ENCODE measurements at places on chromosomes 6 and 20.

GRCh38 chr6:49645139-49645538 is 8.5 kb upstream of the RHAG start:
- DNase-seq, result no peak

GRCh38 chr20:9293145-9293544 is 221.2 kb upstream of the LAMP5 start:
- DNase-seq, result no peak

GRCh38 chr6:116173928-116174327 is 48.0 kb upstream of the COL10A1 start:
- no peak for DNase-seq

GRCh38 chr6:33827546-33828451 is 24.0 kb upstream of the MLN start:
- no peak for DNase-seq

DNA sequence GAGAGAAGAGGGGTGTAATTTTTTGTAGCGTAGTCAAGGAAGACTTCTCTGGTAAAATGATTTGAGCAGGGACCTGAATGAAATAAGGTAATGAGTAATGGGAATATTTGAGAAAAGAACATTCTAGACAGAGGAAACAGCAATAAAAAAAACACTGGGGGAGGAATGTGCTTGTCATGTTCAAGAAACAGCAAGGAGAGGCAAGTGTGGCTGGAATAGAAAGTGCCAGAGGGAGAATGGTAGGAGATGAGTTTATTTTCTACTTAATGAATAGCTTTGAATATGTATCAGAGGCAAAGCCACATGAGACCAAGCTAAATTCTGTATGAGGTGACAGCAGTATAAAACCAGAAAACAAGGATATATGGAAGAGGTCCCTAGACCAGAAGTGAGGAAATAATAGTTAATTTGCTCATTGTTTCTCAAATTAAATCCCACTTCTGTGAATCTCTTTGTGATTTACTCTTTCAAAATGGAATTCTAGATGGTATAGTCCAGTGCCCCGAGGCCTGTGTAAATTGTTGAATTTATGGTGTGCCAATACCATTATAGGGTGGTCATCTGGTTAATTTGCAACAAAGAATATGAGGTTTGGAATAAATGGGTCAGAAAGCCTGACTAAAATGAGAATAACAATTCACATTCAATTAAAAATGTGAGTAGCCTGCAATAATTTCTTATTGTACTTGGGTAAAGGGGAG is 170.2 kb downstream of the CDKAL1 start:
- DNase-seq, result peak; percentile 20

DNA sequence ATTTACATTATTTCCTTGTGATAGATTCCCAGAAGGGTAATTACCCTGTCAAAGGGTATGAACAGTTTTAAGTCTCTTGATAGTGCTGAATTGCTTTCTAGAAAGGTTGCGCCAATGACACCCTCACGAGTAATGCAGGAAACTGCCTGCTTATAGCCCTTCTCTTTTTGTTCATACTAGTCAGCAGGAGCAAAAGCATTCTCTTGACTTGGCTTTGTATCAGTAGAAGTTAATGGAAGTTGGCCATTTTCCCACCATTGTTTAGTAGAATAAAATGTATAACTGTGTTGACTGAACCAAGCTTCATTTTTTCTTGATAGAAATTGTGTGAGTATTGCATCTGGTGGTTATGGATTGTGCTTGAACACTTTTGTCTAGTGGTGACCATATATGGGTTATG is 100.1 kb downstream of the FARS2 start:
- no peak for DNase-seq

- DNase-seq, result no peak
These were observed 65.0 kb upstream of the ASCC3 start for GRCh38 chr6:100946021-100946540.

GRCh38 chr6:166626177-166627032 is 646 bp downstream of the RPS6KA2 start:
- peak; percentile 54 for DNase-seq

DNA sequence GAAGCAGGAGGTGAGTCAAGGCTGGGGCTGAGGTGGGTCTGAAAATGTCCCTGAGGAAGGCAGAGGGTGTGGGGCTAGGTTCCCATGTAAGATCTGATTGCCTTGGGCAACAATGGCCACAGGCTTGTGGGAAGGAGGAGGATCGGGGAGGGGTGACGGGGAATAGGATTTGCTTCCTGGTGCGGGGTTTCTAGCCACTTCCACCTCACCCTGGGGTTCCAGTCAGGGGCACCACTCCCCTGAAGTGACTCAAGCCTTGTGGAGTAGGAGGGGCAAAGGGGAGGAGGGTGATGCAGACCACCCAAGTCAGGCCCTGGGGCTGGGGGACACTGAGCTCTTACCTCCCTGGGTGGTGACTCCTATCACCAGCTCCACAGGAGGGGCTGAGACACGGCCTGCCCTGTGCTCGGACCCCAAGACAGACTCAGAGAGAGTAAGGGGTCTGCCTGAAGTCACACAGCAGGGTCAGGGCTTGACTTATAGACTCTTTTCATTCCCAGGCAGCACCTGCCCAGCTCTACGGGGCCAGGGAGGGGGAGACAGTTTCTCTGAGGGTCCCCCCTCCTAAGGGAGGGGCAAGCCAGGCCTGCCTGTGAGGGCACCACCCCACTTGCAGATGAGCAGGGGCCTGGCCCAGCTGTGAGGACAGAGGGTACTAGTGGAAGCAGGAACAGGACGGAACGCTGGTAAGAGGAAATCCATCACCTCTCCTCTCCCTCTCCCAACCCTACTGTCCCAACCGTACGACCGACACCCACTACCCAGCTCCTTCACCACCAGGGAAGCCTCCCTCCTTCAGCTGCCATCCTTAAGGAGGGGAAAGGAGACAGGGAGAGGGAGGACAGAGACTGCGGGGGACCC is 12.4 kb upstream of the SPDEF start:
- no peak for DNase-seq

- DNase-seq, result no peak
These were observed 26.8 kb downstream of the FBXL4 start for GRCh38 chr6:98920904-98921431.

DNA sequence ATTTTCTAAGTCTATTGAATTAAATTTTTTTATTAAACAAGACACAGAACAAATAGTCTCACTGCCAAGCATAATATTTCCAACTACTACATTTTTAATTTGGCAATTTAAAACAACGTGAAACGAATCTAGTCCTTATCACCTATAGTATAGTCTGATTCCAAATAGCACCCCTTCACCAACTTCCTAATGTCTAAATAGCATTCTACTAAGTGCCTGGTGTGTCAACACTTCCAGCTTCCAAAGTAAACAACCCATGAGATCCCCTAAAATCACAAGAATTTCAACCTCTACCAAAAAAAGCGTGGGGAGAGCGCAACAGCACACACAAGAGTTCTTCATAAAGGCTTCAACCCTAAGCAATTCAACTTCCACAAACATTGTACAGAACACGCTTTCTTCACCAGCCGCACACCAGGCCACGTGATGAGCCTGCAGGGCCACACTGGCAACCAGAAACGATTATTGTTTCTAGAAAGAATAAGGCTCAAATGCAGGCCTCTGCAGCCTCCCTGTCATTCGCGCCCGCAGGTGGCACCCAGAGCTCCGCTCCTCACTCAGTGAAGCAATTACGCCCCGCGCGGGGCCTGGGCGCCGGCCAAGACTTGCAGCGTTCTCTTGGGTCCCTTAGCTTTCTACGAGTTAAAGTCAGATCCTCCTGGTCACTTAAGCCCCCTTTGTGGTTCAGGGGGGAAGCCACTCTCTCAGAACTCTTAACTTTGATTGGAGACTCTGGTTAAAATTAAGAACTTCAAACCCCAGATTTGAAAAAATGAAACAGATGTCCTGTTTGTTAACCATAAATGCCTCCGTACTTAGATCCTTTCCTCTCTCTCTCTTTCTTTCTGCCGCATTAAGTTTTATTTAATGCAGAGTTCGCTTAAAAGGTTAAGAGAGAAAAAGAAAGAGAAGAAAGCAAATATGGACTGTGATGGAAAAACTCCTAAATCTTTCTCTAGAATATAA is 18.3 kb downstream of the SIM1 start:
- no peak for DNase-seq

- DNase-seq, result no peak
These were observed 249.7 kb downstream of the GMPR start for GRCh38 chr6:16487996-16488674.

- no peak for DNase-seq
These were observed 24.1 kb downstream of the CFAP61 start for GRCh38 chr20:20076297-20077065.

- no peak for DNase-seq
These were observed 18.3 kb upstream of the SLC17A5 start for GRCh38 chr6:73671911-73672685.

GRCh38 chr20:9338101-9338500 is 176.3 kb upstream of the LAMP5 start:
- DNase-seq, result no peak

- DNase-seq, result no peak
These were observed 65.1 kb upstream of the TOP1 start for GRCh38 chr20:40963505-40963845.

DNA sequence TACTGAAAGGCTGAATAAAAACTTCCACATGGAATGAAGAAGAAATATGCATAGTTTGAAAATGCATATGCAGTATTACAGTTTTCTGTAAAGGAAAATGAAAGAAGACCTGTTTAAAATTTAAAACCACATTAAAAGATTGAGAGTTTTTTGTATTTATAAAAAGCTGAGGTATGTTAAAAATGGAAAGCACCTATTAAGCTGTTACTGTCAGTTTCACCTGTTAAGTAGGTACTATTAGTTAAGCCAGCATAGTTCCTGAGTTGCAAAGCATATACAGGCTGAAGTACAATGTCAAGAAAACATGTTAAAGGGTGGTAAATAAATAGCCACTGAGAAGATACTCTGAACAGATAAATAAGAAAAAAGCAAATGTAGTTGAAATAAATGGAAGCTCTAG is 69.9 kb downstream of the ATXN1 start:
- no peak for DNase-seq

DNA sequence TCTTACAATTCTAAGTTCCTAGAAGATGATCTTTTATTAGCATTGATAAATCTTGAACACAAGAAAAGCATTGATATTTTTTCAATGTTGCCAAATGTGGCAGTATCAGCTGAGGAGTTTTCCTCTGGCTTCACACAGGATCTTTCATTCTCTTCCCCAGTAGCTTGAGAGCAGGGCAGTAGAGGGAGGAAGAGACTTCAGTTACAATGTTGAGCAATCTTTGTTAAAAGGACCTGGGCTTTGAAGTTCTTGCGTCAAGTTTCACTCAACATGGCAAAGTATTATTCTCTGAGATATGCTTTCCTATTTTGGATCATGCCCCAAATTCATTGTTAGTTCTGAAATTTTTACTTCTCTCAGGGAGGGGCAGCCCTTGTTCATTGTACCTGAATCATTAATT is 238.0 kb downstream of the COL12A1 start:
- no peak for DNase-seq

DNA sequence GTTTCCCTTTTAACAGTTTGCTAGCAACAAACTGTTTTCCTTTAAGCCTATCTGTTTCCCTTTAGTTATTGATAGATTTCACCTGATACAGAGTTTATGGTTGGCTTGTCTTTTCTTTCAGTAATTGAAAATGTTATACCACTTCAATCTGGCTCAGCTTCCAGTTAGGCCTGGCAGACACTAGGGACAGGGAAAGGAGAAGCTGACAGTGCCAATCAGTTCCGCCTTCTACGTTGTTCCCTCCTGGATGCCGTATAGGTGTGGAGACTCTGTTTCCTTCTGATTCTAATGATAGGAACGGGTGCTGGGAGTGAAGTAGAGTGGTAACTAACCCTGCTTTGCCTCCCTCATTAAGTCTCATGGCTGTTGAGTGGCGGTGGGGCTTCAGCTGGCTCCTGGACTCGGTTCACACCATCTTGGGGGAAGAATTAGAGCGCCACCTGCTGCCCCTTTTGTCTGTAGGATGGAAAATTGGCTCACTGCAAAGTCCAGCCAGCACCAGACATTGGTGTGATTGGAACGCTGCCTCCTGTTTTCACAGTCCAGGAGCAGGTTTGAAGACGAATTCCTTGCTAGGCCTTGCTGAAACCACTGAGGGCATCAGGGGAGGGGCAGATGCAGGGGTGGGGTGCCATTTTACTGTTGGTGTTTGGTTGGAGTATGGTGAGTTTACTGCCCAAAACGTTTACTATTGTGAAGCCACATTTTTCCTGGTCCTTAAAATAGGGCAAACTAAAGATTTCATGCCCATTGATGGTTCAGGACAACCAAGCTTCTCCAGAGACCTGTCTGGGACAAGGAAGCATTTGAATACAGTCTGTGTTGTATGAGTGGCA is 1729.5 kb downstream of the GRIK2 start:
- peak; percentile 52 for DNase-seq

DNA sequence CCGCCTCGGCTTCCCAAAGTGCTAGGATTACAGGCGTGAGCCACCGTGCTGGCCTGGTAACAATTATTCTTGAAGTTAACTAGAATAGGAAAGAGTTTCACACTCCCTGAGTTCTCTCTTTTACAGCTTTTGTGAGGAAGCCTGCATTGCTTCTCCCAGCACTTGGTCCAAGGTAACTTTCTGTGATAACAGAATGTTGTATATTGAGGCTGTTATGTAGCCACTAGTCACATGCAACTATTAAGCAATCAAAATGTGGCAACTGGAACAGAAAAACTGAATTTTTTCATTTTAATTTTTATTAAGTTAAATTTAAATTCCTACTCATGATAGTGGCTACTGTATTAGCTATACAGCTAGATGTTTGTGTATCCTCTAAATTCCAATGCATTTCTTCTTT is 2.5 kb downstream of the TRIM38 start:
- DNase-seq, result no peak

GRCh38 chr6:69881322-69882151 is 15.2 kb downstream of the COL19A1 start:
- no peak for DNase-seq

DNA sequence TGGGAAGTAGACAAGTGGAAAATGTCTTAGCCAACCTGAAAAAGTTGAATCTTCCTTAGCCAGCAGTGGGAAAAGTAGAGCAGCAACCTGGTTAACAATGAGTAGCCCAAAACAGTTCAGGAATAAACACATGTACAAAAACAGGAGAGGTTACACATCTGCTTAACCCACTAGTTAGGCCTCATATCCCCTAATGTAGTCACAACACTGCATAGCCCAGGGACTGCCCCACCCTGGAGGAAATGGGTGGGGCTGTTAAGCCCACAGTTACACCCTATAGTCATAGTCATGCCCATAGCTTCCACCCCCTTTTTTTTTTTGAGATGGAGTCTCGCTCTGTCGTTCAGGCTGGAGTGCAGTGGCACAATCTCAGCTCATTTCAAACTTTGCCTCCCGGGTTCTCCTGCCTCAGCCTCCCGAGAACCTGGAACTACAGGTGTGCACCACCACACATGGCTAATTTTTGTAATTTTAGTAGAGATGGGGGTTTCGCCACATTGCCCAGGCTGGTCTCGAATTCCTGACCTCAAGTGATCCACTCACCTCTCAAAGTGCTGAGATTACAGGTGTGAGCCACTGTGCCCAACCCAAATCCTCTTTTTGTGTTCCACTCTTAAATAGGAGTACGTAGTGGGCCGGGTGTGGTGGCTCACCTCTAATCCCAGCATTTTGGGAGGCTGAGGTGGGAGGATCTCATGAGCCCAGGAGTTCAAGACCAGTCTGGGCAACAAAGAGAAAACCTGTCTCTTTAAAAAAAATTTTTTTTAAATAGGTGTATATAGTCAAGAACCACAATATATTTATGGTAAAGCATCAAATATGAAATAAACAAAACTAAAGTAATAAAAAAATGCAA is 24.5 kb downstream of the ILRUN start:
- no peak for DNase-seq

Data from NCI-H345 (cell line).